ENCODE measurements at places on chromosomes 1 and 21.

GRCh38 chr1:91884459-91885212 lies 1.3 kb downstream of the TGFBR3 start:
- H3K4me1 ChIP-seq, result no peaks in the 10 kb centered on the region
- H3K36me3 ChIP-seq, result no peaks in the 10 kb centered on the region
- peak; percentile 74 for DNase-seq
- H3K27me3 ChIP-seq, result peaks cover 38% of the 10 kb centered on the region
- H3K27ac ChIP-seq, result no peak overlapping the region

DNA sequence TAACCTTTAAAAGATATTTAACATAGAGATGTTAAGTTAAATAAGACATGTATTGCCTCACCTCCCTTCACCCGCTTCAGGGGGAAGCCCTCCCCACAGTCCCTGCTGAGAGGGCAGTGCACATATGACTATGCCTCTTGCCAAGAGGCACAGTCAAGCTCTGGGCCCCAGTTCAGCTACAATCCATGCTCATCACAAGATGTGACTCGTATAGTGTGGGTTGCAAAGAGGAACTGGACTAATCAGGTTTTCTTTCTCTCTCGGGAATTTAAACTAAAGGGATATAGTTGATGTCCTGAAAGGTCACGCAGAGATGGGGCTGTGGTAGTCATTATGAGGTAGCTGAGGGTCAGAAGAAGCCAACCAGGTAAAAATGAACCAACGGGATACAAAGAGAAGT lies 35.6 kb downstream of the LYST start:
- H3K4me3 ChIP-seq, result no peak overlapping the region
- no peaks in the 10 kb centered on the region for H3K4me1 ChIP-seq
- H3K27me3 ChIP-seq, result no peaks in the 10 kb centered on the region
- no peaks in the 10 kb centered on the region for H3K36me3 ChIP-seq
- H3K27ac ChIP-seq, result no peak overlapping the region

DNA sequence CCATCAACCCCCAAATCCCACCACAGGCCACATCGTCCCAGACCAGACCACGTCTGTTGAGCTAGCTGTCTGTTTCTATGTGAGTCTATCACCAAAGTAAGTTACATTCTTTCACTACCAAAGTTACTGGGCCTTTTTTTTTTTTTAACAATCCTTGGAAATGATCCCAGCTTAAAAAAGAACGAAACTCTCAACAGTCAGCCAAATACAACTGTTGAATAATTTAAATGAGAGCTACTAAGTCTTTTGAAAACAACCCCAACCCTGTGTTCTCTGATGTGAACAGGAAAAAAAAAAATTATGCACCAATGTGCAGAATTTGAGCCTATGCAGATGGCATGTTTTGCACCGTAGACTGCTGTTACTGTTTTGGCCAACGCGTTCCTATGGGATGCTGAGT lies 134.0 kb upstream of the ETS2 start:
- H3K27ac ChIP-seq, result no peak overlapping the region
- H3K4me1 ChIP-seq, result no peaks in the 10 kb centered on the region
- no peak for DNase-seq
- H3K36me3 ChIP-seq, result no peaks in the 10 kb centered on the region

GRCh38 chr1:223531742-223532341 lies 133.7 kb downstream of the CAPN8 start:
- no peaks in the 10 kb centered on the region for H3K4me1 ChIP-seq
- H3K36me3 ChIP-seq, result no peaks in the 10 kb centered on the region
- H3K27me3 ChIP-seq, result no peaks in the 10 kb centered on the region
- no peak overlapping the region for H3K27ac ChIP-seq
- H3K4me3 ChIP-seq, result no peak overlapping the region

GRCh38 chr1:59243550-59243949 lies 53.3 kb upstream of the FGGY start:
- H3K4me1 ChIP-seq, result no peaks in the 10 kb centered on the region
- DNase-seq, result no peak
- H3K4me3 ChIP-seq, result no peak overlapping the region
- no peaks in the 10 kb centered on the region for H3K36me3 ChIP-seq

GRCh38 chr21:34728479-34728878 lies 59.7 kb downstream of the CLIC6 start:
- H3K27ac ChIP-seq, result no peak overlapping the region
- peaks cover 5% of the 10 kb centered on the region for H3K4me1 ChIP-seq
- no peak overlapping the region for H3K4me3 ChIP-seq
- H3K36me3 ChIP-seq, result no peaks in the 10 kb centered on the region
- peaks cover 16% of the 10 kb centered on the region for H3K27me3 ChIP-seq

- H3K27me3 ChIP-seq, result no peaks in the 10 kb centered on the region
- peaks cover 12% of the 10 kb centered on the region for H3K4me1 ChIP-seq
- peaks cover 26% of the 10 kb centered on the region for H3K36me3 ChIP-seq
- no peak overlapping the region for H3K4me3 ChIP-seq
- no peak for DNase-seq
Observed at GRCh38 chr21:32698286-32698685, 29.5 kb downstream of the SYNJ1 start.

DNA sequence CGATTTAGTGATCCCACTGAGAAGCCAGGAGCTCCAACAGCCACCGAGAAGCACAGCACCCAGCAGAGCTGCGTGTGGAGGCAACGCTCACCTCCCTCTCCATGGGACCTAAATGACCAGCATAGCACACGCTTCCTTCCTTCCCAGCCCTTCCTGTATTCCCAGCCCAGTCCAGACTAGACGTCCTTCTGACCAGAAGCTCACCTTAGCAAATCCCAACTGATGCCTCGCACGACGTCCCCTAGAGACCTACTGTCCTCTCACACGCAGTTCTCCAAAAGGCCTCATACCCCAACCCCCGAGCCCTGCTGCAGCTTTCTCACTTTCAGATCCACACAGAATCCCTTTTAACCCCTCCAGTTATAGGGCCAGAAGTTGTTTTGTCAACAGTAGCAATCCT lies 132.4 kb downstream of the SLC45A1 start:
- H3K27me3 ChIP-seq, result no peaks in the 10 kb centered on the region
- no peak overlapping the region for H3K27ac ChIP-seq
- no peak overlapping the region for H3K4me3 ChIP-seq
- H3K36me3 ChIP-seq, result peaks cover 30% of the 10 kb centered on the region
- H3K4me1 ChIP-seq, result no peaks in the 10 kb centered on the region

- DNase-seq, result no peak
- H3K27ac ChIP-seq, result no peak overlapping the region
- H3K27me3 ChIP-seq, result no peaks in the 10 kb centered on the region
- peaks cover 6% of the 10 kb centered on the region for H3K4me1 ChIP-seq
Observed at GRCh38 chr1:235898126-235898525, 31.4 kb upstream of the LYST start.

- no peaks in the 10 kb centered on the region for H3K27me3 ChIP-seq
- H3K36me3 ChIP-seq, result no peaks in the 10 kb centered on the region
- no peak overlapping the region for H3K4me3 ChIP-seq
- no peaks in the 10 kb centered on the region for H3K4me1 ChIP-seq
- no peak overlapping the region for H3K27ac ChIP-seq
- DNase-seq, result no peak
Observed at GRCh38 chr21:29163341-29164115, 33.1 kb downstream of the MAP3K7CL start.

- H3K4me3 ChIP-seq, result no peak overlapping the region
- no peaks in the 10 kb centered on the region for H3K36me3 ChIP-seq
- peak; percentile 24 for DNase-seq
- H3K27ac ChIP-seq, result no peak overlapping the region
- no peaks in the 10 kb centered on the region for H3K4me1 ChIP-seq
Observed at GRCh38 chr1:36555041-36555440, 72.3 kb upstream of the CSF3R start.

- no peak overlapping the region for H3K4me3 ChIP-seq
- H3K27me3 ChIP-seq, result no peaks in the 10 kb centered on the region
- H3K4me1 ChIP-seq, result peaks cover 14% of the 10 kb centered on the region
- H3K27ac ChIP-seq, result no peak overlapping the region
Observed at GRCh38 chr1:48678710-48679505, 97.8 kb downstream of the BEND5 start.

GRCh38 chr1:6456800-6457466 lies 9.0 kb downstream of the TNFRSF25 start:
- no peaks in the 10 kb centered on the region for H3K36me3 ChIP-seq
- H3K4me3 ChIP-seq, result no peak overlapping the region
- peaks cover 55% of the 10 kb centered on the region for H3K27me3 ChIP-seq

- peaks cover 2% of the 10 kb centered on the region for H3K4me1 ChIP-seq
- H3K36me3 ChIP-seq, result no peaks in the 10 kb centered on the region
- no peak overlapping the region for H3K4me3 ChIP-seq
- DNase-seq, result no peak
- no peaks in the 10 kb centered on the region for H3K27me3 ChIP-seq
Observed at GRCh38 chr1:185398022-185398421, 81.0 kb upstream of the IVNS1ABP start.

- H3K4me1 ChIP-seq, result no peaks in the 10 kb centered on the region
- no peak overlapping the region for H3K4me3 ChIP-seq
- no peak overlapping the region for H3K27ac ChIP-seq
- no peaks in the 10 kb centered on the region for H3K36me3 ChIP-seq
- no peaks in the 10 kb centered on the region for H3K27me3 ChIP-seq
- no peak for DNase-seq
Observed at GRCh38 chr1:193435781-193436180, 249.4 kb upstream of the B3GALT2 start.

DNA sequence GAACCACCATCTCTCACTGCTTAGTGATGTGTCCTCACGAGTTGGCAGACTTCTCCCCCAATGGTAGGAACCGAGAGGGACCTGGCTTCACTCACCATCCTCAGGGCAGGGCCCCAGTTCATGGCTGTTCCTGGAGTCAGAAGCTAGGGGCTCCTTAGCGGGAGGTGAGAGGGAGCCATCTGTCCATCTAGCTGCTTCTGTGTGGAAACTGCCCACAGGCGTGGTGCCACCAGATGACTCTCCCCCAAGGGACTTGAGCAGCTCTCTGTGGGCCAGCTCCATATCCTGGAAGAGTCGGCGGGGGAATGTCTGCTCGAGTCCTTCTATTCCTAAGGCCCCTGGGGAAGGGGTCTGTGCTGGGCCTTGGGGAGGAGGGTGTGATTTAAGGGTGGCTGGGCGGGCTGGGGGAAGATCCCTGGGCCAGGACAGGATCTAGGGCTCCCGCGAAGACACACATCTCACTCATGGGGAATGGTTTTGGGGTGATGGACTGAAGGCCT lies 16.3 kb downstream of the LRRC71 start:
- no peaks in the 10 kb centered on the region for H3K4me1 ChIP-seq
- H3K27me3 ChIP-seq, result no peaks in the 10 kb centered on the region
- H3K4me3 ChIP-seq, result no peak overlapping the region
- DNase-seq, result no peak

DNA sequence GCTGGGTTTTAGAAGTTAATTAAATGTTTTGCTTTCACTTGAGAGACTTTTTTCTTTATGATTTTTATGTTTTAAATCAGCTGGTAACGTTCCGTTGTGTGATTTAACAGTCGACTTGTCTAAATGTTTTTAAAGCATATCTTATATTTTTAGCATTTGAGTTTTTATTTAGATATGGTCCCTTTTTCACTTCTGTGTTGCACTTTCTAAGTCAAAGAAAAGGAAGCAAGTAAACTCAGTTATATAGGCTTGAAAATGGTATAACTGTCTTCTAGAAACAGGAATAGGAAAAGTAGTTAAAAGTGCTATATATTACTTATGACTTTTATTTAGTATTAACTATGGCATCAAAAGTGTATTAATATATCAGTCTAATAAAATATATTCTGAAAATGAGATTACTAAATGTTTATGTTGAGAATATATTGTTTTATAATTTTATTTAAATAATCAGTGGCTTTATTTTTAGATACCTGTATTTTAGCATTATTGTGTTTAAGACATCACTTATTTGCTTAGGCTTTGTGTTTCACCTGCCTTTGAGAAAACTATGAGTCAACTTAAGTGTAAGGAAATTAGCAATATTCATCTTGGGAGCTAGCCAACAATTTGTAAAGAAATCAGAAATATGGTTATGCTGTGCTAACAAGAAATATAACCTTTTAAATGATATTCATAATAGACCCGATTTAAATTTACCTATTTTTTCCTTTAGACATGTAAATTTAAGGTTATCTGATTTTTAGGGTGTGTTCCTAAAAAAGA lies 60.5 kb downstream of the RABGAP1L start:
- H3K27ac ChIP-seq, result no peak overlapping the region
- no peaks in the 10 kb centered on the region for H3K4me1 ChIP-seq
- H3K4me3 ChIP-seq, result no peak overlapping the region
- no peak for DNase-seq
- H3K36me3 ChIP-seq, result peaks cover 7% of the 10 kb centered on the region

- DNase-seq, result peak; percentile 45
- H3K27me3 ChIP-seq, result no peaks in the 10 kb centered on the region
- H3K36me3 ChIP-seq, result no peaks in the 10 kb centered on the region
- no peak overlapping the region for H3K27ac ChIP-seq
Observed at GRCh38 chr21:35565204-35565611, 495.1 kb downstream of the SETD4 start.

- H3K27ac ChIP-seq, result no peak overlapping the region
- H3K4me1 ChIP-seq, result no peaks in the 10 kb centered on the region
- no peaks in the 10 kb centered on the region for H3K27me3 ChIP-seq
- H3K36me3 ChIP-seq, result no peaks in the 10 kb centered on the region
Observed at GRCh38 chr1:8822373-8823294, 5.2 kb upstream of the RERE start.

GRCh38 chr1:205709059-205709398 lies 28.7 kb upstream of the SLC45A3 start:
- peaks cover 68% of the 10 kb centered on the region for H3K36me3 ChIP-seq
- peaks cover 16% of the 10 kb centered on the region for H3K4me1 ChIP-seq
- H3K27ac ChIP-seq, result no peak overlapping the region
- H3K4me3 ChIP-seq, result no peak overlapping the region
- DNase-seq, result no peak

GRCh38 chr1:27547220-27548116 lies 56.5 kb downstream of the AHDC1 start:
- DNase-seq, result no peak
- H3K4me1 ChIP-seq, result peaks cover 5% of the 10 kb centered on the region
- H3K4me3 ChIP-seq, result no peak overlapping the region
- H3K36me3 ChIP-seq, result peaks cover 7% of the 10 kb centered on the region

DNA sequence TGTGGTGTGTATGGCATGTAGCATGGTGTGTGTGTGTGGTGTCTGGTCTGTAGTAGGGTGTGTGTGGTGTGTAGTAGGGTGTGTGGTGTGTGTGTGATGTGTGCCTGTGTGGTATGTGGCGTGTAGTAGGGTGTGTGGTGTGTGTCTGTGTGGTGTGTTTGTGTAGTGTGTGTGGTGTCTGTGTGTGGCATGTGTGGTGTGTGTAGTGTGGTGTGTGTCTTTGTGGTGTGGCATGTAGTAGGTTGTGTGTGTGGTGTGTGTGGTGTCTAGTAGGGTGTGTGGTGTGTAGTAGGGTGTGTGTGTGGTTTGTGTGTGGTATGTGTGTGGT lies 85.5 kb downstream of the SYT2 start:
- no peak overlapping the region for H3K27ac ChIP-seq
- no peaks in the 10 kb centered on the region for H3K4me1 ChIP-seq
- H3K27me3 ChIP-seq, result no peaks in the 10 kb centered on the region

GRCh38 chr1:223289621-223290020 lies 74.4 kb downstream of the SUSD4 start:
- no peak overlapping the region for H3K27ac ChIP-seq
- no peak for DNase-seq
- H3K27me3 ChIP-seq, result peaks cover 20% of the 10 kb centered on the region
- H3K4me1 ChIP-seq, result no peaks in the 10 kb centered on the region

DNA sequence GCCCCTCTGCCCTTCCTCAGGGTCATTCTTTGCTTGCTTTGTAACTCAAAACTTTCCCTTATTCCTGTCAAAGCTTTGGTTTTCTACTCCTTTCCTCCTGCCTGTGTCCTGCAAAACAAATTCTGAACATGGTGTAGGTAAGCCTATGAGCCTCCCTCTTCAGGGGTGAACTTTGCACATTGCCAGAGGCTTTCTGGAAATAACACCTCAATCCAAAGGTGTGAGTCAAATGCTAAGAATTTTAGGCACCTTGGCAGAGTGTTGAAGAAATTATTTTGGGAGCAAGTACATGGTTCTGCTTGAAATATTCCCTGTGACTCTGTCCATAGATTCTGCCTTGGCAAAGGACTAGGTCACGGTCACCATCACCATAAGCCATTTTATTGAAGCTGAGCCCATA lies 70.0 kb downstream of the PAPPA2 start:
- no peak for DNase-seq
- no peak overlapping the region for H3K4me3 ChIP-seq
- no peaks in the 10 kb centered on the region for H3K27me3 ChIP-seq
- no peak overlapping the region for H3K27ac ChIP-seq
- no peaks in the 10 kb centered on the region for H3K36me3 ChIP-seq

Data from endodermal cell (in vitro differentiated cells).